ENCODE measurements at places on chromosomes 1 and 21. TPM values are rescaled to one million over a fixed set of nuclear protein-coding genes. Genes with fewer than 3 reads are reported as not detected.

- DNase-seq = no peak
These were observed 18.1 kb downstream of the URB2 start for GRCh38 chr1:229643996-229644745.

Gene SLC22A15
- 2.6 TPM for total RNA-seq

Gene RORC
- total RNA-seq = not detected

DNA sequence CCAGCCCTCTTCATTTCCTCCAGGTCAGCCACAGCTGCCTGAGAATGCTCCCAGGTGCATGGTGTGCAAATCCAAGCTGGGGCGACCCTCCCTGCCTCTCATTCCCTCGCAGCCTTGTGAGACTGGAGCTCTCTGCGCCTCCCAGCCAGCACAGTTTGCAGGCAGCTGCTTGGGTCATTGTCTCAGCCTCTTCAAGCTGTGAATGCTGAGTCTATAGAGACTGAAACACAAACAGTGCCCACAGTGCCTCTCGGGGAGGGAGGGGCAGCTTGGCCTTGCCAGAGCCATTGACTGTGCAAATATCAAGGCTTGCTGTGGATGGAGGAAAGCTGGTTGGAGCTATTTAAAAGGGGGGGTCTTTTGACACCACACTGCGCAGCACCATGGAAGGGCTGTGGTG is 10.6 kb downstream of the PLXNA2 start:
- no peak for DNase-seq

DNA sequence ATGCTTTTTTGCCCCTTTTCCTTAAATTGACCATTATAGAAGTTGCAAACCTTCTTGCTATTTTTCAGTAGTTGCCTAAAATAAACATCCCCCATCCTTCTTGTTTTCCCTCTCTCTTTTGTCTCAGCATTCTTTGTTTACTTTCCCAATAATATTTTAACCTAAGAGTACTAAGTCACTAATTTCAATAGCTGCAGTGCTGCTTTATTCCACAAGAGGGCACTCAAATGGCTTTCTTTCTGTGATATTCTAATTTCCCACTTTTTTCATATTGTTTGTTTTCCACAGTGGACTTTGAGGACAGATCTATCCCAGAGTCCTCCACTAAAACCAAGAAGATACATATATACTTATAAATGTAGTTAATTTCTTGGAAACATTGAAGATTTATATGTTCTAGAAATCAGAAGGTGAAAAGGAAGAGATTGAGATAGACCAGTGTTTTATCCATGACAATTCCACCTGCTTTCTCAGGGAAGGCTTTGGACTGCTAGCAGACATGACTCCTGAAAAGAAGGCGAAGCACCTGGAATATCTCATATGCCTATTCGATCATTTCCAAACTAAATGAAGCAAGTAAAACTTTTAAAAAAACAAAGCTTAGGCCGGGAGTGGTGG is 104.8 kb upstream of the GRIK1 start:
- DNase-seq = no peak

DNA sequence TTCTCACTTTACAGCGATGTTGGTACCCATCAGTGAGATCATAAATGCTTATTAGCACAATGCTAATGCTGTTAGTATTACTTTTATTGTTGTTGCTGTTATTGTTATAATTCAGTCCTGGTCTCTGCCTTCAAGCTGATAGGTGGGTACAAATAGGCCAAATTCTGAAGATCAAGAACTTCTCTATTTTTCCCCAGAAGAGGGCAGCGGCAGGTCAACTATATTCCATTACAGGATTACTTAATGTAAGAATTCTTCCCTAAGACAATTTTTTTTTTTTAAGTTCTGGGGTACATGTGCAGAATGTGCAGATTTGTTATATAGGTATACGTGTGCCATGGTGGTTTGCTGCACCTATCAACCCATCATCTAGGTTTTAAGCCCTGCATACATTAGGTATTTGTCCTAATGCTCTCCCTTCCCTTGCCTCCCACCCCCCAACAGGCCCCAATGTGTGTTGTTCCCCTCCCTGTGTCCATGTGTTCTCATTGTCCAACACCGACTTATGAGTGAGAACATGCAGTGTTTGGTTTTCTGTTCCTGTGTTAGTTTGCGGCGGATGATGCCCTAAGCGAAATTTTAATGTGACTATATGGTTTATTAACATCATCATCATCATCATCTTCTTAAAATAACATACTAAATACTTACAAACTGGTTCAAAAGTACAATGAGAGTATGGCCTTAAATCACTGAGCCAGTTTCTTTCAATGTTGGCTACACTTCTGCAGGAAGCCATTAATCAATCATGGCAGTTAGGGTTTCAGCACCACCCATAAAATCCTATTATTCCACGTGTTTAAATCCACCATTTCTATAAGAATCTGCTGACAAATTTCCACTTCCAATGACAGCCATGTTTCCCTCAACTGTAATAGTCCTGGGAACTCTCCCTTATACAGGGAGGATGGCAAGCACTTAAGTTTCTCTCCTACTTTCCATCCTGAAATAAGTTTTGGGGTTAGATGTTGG is 19.2 kb downstream of the SLC19A2 start:
- no peak for DNase-seq

Gene KPRP
- not detected for total RNA-seq

DNA sequence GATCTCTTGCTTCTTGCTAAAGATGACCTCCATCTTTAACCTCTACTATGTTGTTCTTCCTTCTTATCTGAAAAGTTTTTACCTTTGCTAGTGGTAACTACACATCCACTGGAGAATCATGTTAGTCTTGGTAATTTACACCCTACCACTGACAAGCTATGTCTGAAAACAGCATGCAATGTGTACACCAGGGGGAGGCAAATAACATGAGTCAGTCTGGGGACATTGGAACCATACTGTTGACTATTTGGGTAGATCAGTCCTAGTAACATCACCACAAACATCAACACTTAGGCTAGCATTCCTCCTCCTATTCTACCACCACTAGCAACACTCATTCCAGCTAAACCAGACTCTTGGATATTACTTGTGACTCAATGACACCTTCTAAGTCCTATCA is 549.0 kb downstream of the KCNT2 start:
- DNase-seq = no peak

Gene CENPL
- total RNA-seq = 17.7 TPM

- no peak for DNase-seq
These were observed 13.0 kb upstream of the NEK2 start for GRCh38 chr1:211688421-211688820.

DNA sequence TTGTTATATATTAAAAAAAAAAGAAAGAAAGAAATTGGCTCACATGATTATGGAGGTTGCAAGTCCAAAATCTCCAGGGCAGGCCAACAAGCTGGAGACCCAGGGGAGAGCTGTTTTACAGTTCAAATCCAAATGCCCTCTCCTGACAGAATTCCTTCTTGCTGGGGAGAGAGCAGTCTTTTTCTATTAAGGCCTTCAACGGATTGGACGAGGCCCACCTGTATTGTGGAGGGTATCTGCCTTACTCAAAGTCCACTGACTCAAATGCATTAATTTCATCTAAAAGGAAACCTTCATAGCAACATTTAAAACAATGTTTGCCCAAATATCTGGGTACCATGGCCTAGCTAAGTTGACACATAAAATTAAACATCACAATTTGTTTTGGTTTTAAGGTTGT is 56.9 kb upstream of the TRIM67 start:
- no peak for DNase-seq

Gene CLDN14
- 5.1 TPM for total RNA-seq

Gene S100A7
- total RNA-seq = not detected

DNA sequence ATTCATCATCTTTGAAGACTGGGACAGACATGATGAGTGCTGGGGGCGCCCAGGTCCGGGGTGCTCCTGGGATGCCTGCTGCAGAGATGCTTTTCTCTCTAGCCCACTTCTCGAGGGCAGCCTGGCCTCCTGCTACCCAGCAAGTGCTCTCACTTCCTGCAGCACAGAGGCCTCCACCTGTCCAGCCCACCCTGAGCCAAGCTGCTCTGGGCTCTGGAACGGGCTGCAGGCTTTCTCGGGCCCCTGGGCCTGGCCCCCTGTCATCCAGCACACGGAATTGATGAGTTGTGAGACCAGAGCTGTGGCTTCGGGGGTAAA is 469.5 kb upstream of the VAMP3 start:
- DNase-seq = no peak

DNA sequence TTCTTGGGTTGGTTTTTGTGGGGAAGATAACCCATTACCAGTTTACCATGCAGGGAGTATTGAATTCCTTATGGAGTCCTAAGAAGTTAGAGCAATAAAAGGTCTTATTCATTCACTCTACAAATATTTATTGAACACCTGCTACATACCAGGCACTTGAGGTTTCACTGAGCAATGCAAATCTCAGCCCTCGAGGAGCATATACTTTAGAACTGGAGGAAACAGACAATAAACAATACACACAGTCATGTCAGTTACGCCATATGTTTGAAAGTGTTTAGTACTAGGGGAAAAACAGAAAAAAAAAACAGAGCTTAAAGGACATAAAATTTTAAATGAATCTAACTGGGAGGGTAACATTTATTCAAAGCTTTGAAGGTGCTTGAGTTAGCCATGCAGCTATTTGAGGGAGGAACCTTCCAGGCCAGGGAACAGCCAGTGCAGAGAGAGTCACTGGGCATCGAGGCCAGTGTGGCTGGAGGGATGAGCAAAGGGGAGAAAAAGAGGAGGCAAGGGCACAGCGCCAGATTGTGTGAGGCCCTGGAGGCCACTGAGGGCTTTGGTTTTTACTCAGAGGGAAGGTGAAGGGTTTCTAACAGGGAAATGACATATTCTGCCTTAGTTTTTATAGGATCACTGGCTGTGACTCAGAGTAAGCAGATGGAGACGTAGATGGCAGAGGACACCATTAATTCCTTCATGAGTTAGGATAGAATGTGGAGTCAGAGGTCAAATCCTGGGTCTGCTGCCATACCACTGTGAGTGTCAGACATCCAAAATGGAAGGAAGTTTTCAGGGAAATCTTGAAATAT is 32.7 kb downstream of the C1orf21 start:
- DNase-seq = no peak

GRCh38 chr1:30400507-30400906 is 322.9 kb downstream of the MATN1 start:
- no peak for DNase-seq

- no peak for DNase-seq
These were observed 29.4 kb upstream of the SSX2IP start for GRCh38 chr1:84719543-84720217.

Gene IFI44
- total RNA-seq = 1.3 TPM

- no peak for DNase-seq
These were observed 38.1 kb downstream of the RCSD1 start for GRCh38 chr1:167668108-167668507.

GRCh38 chr21:44815852-44816628 is 1.8 kb downstream of the SUMO3 start:
- no peak for DNase-seq

DNA sequence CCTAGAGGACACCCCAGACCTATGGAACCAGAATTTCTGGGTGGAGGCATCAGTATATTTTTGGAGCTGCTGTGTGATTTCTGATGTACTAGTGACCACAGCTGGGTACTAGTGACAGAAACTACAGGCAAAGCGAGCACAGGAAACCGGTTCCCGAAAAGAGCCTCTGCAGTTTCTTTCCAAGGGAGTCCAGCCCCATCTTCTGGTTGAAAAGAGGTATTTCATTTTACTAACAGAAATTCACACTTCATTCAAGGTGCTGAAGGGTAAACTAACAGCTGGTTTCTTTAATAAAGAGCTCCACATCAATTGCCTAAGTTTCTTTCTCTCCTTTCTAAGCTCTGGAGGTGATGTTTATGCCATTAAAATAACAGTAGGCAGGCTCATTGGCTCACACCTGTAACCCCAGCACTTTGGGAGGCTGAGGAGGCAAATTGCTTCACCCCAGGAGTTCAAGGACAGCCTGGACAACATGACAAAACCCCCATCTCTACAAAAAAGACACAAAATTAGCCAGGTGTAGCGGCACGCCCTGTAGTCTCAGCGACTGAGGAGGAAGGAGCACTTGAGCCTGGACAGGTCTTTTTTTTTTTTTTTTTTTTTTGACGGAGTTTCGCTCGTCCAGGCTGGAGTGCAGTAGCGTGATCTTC is 22.0 kb downstream of the THAP3 start:
- no peak for DNase-seq

Gene ROR1
- 5.9 TPM for total RNA-seq

DNA sequence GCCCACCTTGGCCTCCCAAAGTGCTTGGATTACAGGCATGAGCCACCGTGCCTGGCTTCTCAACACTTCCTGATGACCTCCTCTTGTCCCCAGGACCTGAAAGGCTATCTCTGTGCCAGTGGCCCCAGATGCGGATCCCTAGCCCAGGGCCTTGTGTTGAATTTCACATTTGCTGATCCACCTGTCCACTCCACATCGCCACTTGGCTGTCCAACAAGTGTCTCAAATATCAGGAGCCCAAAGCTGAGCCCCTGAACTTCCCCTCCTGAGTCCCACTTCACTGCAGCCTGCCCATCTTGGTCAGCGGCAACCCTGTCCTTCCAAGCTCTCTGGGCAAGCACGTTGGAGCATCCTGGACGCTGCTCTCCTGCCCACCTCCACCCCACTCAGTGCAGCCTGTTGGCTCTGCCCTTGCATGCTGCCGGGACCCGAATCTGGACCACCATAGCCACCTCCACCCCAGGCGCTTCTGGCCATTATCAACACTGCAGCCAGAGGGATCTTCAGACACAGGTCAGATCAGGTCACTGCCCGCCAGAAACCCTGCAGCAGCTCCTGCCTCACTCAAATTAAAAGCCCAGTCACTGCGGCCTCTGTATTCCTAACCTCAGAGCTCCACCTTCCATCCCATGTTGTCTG is 352.5 kb upstream of the VAMP3 start:
- DNase-seq = no peak

GRCh38 chr1:109397581-109398342 is at the start of gene SORT1:
Gene SORT1, minus strand, starts transcription at chr1:109397918. Its CDS starts 26 bp downstream, at chr1:109397892.
- no peak for DNase-seq

GRCh38 chr1:43791243-43791642 is 83.9 kb downstream of the ST3GAL3 start:
- no peak for DNase-seq

Gene TIE1
- total RNA-seq = 1.2 TPM

Gene SPRR2E
- total RNA-seq = not detected

Gene CFAP141
- total RNA-seq = not detected

DNA sequence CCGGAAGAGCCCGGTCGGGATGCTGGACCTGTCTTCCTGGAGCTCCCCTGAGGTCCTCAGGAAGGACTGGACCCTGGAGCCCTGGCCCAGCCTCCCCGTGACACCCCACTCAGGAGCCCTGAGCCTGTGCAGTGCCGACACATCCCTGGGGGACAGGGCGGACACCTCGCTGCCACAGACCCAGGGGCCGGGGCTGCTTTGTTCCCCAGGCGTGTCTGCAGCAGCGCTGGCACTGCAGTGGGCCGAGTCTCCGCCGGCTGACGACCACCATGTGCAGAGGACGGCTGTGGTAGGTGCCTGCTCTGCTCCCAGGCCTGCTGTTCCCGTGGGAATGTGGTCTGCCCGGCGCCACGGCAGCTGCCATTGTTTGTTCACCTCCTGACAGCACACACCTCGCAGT is 42.1 kb upstream of the DIP2A start:
- no peak for DNase-seq

GRCh38 chr1:205477121-205477758 is 21.4 kb upstream of the BLACAT1 start:
- DNase-seq = no peak

Measured in epithelial cell of proximal tubule (primary cell).